AML-193 (cell line): ENCODE measurements at places on chromosomes 2 and 18.

GRCh38 chr2:129767346-129768035, 212.0 kb upstream of the RAB6C start:
- DNase-seq: no peak

DNA sequence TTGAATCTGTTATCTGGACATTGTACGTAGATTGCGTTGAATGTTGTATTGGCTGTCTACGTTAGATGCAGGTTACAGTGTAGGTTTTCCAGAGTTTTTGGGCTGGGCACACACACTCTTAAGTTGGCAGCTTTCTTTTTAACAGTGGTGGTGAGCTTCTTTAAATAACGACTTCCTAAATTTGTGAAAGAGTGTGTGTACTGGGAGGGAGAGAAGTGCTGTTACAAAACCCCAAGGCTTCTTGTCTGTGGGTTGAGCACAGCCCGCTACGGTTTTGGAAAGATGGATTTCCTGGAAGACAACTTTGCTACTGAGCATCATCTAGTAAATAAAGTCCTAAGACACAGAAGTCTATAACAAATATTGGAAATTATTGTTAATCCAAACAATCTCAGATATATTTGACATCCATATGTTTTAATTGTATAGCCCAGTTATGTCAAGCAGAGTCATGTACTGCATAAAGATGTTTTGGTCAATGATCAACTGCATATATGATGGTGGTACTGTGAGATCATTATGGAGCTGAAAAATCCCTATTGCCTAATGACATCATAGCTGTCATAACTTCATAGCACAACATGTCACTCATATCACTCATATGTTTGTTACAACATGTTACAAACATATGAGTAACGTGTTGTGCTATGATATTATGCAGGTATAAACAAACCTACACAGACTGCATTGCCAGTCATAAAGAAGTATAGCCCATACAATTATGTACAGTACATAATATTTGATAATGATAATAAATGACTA, 7.9 kb upstream of the THUMPD2 start:
- DNase-seq: peak; percentile 64

GRCh38 chr2:182592691-182593393, 123.2 kb upstream of the DNAJC10 start:
- no peak for DNase-seq

DNA sequence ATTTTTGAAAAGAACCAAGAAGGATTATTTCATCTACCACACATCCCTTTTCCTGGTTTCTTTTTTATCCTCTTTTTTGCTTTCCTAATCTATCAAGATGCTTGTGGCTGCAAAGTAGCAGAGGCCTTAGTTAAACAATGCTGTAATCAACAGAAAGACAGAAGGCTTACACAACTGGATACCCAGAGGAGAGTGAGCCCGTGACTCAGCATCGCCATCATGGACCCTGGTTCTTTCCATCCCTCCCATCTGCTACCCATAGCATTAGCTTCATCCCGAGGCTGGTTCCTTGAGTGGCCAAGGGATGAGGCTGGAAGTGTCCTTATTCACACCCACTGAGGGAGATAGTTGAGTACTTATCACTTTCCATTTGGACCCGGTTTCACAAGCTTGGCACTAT, 7.5 kb upstream of the HAAO start:
- DNase-seq: no peak

GRCh38 chr2:17878281-17879136, at the start of gene KCNS3:
TSS of gene KCNS3 (plus strand) at chr2:17878667. CDS start at chr2:17931009, 52,342 bp downstream.
- DNase-seq: no peak
